ENCODE measurements at places on chromosomes 2 and 18.

DNA sequence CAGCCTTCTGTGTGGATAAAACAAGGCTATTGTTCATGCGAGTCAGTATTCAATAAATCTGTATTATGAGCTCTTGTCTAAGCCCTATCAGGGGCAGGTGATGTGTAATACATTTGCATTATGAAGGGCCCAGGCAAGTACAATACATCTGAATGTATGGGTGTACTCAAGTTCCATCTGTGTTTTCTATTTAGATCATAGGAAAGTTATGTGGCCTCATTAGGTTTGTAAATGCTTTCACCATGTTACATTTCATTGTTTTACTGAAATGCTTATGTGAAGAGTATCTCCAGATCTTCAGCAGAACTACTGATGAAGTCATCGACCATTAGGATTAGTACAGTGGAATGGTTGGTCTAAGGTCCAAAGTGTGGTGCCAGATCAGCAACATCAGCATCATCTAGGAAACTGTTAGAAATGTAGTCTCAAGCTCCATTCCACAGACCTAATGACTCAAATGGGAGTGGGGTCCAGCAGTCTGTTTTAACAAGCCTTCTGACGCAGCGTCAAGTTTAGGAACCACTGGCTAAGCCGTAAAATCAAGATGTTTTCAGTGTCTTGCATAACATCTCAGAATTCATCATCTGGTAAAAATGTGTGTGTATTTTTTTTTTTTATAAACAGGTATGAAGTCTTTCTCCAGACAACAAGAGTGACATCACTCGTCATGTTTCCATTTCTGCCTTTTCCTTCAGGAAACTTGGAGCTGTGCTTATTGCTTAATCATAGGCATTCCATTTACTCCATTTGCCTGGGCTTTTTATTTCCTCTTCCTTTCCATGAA lies 80.5 kb downstream of the LYPD6 start:
- DNase-seq = no peak

DNA sequence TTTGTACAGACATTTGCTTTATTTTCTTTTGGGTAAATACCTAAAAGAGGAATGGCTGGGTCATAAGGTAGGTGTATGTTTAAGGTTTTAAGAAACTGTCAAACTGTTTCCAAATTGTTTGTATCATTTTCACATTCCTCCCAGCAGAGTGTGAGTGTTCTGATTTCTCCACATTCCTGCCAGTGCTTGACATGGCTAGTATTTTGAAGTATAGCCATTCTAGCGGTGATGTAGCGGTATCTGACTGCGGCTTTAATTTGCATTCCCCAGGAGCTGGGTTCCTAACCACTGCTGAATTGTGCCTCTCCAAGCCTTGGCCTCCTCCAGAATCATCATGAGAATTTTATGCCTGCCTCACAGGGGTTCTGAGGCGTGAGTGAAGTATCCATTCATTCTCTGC lies 61.8 kb upstream of the ARL4C start:
- DNase-seq = no peak

DNA sequence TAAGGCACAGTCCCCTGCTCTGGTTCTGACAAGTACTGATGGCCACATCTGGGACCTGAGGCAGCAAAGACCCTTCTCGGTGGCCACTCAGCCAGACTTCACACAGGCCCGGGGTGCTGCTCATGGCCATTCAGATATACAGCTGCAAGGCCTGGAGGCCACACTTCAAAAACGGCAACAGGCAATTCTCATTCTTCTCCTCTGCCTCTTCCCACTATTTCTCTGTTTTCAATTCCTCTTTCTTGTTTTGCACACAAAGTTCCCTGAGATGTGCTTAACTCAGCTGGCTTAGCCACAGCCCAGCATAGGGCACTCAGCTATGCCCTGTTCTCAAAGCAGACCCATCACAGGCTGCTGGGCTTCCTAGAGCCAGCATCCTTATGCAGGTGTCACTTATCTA lies 29.9 kb downstream of the PTPN18 start:
- no peak for DNase-seq

GRCh38 chr2:45851111-45851510 lies 199.6 kb downstream of the PRKCE start:
- DNase-seq = no peak

DNA sequence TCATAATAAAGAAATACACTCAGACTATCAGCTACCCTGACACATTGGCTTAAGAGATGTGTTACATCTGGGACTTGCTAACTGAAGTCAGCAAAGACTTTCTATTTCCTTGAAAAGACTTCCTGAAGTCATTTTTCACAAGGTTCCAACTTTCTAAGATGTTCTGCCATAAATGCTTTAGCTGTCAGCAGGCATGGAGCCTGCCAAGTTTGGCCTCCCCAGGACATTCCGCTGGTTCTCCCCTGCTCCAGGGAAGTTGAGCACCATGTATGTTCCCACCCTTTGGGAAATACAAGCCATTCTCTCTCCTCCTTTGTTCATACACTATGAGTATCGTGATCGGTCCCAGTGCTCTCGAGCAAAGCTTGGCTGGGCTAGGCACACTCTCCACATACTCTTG lies 202.7 kb upstream of the CCDC68 start:
- no peak for DNase-seq

DNA sequence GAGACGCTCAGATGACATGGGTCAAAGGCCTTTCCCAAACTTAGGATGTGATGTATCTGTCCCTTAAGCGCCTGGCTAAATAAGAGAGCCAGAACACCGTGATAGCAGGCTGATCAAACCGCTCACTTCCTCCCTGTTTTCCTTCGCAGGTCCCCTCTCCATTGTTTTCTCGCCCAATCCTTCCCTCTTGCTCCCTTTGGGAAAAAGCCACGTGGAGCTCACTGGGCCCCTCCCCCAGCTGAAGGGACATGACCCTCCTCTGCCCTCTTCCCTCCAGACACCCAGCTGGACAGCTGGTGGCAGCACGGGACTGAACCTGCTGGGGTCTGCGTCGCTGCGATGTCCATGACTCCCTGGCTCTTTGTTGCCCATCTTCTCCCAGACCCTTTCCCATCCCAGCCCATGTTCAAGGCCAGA lies 201.7 kb downstream of the TNS1 start:
- DNase-seq = no peak

GRCh38 chr18:63002305-63002704 lies 287.0 kb downstream of the PHLPP1 start:
- DNase-seq = no peak

DNA sequence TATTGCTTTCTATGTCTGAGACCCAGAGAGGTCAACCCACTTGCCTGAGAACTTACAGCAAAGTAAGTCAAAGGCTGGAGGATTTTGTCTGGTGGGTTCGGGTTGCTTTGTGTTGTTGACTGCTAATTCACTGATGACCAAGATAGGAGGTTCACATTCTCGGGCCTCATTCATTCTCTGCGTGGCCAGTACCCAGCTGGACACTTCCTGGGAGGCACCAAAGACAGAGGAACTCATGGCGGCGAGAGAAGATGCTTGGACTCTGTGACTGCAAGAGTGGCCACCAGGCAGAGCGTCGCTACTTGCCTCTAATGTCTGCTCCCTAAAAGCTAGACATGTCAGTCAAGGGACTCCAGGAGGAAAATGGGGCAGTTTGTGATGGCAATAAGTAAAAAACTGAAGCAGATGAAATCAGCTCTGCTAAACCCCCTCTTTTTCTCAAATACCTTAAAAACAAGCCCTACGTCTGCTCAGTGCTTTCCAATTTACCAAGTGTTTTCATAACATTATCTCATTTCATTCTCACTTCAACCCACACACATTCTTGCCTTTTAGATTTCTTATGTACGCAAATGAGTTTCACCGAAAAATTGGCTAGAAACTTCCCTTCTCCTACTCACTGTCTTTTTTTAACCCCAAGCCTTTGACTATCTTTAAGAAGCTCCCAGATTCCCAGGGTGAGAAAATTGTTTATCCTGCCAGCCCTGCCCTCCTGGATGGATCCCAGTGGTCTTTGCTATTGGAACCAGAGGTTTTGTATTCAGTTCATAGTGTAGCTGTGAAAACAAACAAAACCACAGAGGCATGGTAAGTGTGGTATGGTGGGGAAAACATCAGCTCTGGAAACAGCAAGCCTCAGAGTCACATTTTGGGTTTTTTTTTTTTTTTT lies 4.9 kb upstream of the LBH start:
- DNase-seq = no peak

GRCh38 chr2:177242121-177242987 lies 22.2 kb downstream of the NFE2L2 start:
- no peak for DNase-seq

- no peak for DNase-seq
These were observed 1593.5 kb upstream of the ACVR2A start for GRCh38 chr2:146251328-146251727.

DNA sequence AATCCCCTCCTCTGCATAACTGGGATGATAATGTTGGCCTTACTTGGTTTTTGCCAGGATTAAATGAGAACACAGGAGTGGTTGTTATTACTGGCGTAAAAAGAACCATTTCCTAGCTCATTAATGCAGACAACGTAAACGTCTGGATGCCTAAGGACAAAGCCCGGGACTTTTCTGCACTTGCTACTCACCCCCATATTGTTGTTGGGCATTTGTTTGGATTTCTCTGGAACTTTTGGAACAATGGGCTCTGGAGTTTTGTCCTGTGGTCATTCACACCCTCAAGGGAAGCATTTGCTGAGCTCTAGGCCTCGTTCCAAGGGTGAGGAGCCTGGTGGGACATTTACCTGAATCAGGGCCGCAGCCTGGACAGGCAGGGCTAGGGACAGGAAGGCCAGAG lies 76.0 kb downstream of the HS1BP3 start:
- DNase-seq = no peak

DNA sequence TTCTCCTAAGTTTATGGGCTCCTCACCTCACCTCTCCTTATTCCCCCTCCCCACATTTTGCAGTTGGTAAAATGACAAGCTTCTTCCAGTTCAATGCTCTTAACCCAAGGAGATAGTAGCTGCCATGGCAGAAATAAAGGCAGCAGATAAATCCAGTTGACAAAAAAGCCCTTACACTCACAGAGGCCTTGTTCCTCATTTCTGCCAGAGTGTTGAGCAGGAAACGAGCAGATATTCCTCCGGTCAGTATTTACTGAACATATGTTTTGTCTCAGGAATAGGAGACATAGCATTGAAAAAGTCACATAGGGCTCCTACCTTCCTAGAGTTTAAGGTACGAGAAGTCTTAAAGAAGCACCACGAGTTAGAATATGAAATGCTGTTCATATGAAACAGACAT lies 493.7 kb upstream of the TNP1 start:
- no peak for DNase-seq

GRCh38 chr2:135190799-135191198 lies 138.7 kb downstream of the RAB3GAP1 start:
- DNase-seq = no peak

DNA sequence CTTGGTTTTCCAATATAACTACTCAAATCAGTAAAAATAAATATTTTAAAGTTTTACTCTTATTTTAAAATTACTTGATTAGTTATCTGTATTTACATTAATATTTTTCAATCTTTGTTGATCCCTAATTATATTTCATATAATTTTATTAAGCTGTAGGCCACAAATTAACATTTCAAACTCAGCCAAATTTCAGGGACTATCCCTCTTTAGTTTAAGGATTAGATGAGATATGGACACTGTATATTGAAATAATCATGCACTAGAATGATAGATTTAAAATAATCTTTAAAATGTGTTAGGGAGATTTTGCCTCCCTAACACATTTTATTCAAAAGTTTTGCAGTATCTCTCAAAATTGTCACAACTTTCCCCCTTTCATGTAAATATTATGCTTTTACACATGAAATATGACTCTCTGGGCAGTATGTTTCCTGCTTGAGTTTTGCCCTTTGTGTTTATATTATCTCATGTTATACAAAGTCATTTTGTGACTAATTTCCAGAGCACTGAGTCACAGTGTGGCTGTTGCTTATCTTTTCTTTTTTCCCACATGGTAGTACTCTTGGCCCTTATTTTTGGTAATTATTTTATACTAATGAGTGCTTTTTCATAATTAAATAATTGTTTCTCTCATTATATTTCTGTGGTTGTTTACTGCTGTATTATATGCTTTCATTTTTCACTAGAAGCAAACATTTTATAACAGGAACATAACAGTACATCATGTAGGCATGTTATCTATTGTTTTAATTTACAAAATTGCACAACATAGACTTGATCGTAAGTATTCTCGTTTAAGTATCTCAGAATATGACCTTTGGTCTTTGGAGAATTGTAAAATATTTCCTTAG lies 1.2 kb downstream of the TFPI start:
- no peak for DNase-seq

DNA sequence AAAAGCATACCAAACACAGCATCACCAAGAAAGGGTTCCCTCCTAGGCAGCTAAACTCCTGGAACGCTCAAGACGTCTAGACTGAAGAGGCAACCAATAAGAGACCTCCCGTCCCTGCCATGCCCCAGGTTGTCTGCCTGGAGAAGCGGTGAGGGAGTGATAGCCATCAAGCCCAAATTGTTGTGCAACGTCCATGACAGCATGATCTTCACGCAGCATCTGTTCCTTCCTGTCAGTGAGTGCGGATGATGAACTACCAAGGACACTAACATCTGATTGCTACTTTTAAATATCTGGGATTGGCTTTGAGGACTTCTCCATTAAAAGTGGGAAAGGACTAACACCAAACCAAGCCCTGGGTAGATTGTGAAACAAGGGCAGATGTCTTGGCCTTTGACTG lies 149.7 kb downstream of the TXNL1 start:
- no peak for DNase-seq

DNA sequence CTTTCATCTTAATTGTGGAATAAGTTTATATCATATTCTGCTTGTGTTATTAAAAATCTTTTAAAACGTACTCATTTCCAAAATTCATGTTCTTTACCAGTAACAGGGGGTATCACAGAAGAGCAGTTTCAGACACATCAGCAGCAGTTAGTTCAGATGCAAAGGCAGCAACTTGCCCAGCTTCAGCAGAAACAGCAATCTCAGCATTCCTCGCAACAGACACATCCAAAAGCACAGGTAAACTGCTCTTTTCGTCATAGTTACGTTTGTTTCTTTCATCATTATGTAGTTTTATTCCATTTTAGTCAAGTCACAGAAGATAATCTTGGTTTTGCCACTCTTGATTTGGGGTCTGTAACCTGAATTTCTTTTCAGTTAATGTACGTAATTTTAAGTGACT lies 93.5 kb upstream of the KIF5C start:
- no peak for DNase-seq

- no peak for DNase-seq
These were observed 114.9 kb downstream of the PMS1 start for GRCh38 chr2:189899101-189899500.

GRCh38 chr2:115303-115702 lies 69.0 kb upstream of the FAM110C start:
- no peak for DNase-seq

GRCh38 chr2:105432044-105432399 lies 33.2 kb upstream of the FHL2 start:
- no peak for DNase-seq

DNA sequence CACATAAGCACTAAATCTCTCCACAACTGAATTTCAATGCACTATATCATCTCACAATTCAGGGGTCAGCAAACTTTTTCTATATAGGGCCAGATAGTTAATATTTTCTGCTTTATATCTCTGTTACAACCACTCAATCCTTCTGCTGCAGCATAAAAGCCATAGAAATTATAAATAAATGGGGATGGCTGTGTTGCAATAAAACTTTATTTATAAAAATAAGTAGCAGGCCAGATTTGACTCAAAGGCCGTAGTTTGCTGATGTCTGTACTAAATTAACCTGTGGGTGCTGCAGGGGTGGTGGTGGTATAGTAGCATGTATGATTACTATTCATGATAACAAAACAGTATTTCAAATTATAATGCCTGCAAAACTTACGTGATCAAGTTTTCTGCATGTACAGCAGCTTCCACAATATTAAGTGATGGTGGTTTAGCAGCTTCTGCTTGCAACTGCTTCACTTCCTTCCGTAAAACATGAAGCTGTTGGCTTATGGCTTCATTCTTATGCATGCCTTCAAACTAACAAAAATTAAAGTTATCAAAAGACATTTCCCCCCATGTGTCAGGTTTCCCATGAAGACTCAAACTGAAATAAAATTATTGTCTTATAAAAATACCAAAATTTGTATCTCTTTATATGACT lies 64.1 kb downstream of the SIGLEC15 start:
- DNase-seq = no peak

All from activated CD4-positive, CD25-positive, alpha-beta regulatory T cell treated with anti-CD3 and anti-CD28 coated beads, Interleukin-2, amount 50 U/mL, for 72 hours (primary cell).